ENCODE measurements at places on chromosomes 7 and 10.

DNA sequence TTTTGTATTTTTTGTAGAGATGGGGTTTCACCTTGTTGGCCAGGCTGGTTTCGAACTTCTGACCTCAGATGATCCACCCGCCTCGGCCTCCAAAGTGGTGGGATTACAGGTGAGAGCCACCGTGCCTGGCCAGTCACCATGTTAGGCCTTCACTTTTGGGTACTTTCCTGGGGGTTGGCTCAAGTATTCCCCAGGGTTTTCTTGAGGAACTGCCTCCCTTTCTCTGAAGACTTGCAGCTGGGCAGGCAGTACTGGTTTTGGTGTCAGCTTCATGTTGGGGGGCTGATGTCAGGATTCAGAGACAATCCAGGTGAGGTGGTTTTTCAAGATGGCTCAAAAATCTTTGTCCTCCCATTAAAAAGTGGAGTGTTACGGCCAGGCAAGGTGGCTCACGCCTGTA, 7.7 kb downstream of the ZNHIT1 start:
- no peak for DNase-seq

- DNase-seq: no peak
Measured at GRCh38 chr7:4343272-4344247, 338.5 kb upstream of the FOXK1 start.

GRCh38 chr7:116164552-116165306, 45.6 kb upstream of the TES start:
- DNase-seq: no peak

DNA sequence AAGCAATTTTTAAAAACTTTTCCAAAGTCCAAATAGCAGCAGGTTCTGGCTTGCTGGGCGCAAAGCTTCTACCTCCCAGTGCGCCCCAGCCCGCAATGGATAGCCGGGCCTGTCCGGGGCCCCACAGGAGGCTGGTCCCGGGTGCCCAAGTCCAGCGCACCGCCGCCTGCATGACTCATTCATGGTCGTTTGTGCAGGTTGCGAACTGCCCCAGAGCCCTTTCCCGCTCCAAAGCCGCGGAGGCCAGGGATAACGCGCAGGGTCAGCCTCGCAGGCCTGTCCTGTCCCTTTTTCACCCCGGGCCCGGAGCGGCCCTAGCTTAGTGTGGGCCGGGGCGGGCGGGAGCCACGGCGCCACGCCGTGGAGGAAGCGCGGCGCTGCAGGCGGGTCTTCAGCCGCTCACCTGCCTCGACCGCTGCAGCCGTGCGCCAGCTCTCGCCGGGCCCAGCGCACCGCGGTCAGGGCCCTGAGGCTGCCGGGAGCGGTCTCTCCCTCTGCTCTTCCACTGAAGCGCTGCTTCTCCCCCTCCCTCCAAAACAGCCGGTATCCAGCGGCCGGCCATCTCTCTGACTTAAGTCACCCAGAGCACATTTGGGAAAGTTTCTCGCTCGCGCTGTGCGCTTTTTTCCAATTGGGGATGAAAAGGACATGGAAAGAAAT, 1.7 kb upstream of the EGR2 start:
- peak; percentile 77 for DNase-seq

DNA sequence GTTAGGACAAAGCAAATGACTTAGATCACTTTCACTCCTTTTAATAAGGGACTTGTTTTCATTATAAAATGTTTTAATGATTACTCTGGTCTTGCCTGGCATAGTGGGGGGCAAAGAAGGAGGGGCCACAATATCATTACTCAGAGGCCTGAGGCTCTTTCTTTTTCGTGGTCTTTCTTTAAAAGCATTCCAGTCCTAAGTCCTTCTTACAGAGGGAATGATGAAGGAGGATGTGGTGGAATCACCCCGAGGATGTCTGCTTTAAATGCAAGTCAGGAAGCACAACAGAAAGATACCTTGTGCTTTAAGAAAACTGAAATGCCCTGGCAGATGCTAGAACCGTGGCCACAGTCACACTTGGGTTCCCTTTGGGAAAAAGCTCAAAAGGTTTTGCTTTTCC, 379.1 kb downstream of the INHBA start:
- DNase-seq: no peak

DNA sequence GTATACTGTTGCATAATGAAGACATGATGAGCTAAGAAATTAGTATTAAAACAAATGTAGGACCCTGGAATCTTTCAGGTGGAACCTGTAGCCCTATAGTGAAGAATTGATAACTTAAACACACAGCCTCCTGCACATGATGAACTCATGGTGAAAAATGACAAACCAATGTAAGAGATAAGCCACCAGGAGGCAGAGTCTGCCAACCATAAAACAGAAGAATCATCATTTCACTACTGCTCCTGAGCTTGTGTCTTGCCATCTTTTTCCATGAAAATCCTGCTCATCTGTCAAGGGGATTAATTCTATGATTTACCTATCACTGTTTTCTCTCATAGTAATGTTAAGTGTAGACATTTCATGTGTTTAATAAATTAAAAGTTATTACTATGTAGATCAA, 363.9 kb downstream of the MALRD1 start:
- peak; percentile 56 for DNase-seq

DNA sequence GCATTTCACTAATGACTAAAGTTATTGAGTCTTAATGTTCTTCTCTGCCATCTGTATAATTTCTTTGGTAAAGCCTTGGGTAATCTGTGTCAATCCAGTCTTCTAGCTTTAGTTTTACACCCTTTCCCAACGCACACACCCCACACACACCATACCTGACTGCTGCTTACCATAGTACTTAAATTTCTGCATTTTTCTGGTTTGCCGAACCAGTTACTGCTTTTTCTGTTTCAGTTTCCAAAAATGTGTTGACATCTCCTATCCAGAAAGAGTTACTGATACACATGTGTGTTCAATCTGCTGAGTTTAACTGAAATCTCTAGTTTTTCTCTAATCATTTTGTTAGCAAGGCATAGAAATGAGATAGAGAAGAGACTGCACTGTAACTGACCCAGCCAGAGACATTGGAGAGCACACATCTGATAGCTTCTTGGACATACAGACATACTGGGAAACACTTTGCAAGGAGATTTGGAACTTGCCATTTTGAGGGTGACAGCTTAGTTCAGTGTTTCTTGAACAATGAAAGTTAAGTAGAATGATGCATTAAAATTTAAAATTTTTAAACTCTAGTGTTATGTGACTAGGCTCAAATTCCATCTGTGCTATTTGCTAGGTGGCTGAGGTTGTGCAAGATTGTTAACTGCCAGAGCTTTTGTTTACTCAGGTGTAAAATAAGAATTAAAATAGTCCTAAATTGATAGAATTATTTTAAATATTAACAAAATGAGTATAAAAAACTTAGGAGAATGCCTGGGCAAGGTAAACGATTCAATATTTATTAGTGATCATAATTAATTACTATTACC, 807.6 kb downstream of the DNAJB9 start:
- DNase-seq: no peak

DNA sequence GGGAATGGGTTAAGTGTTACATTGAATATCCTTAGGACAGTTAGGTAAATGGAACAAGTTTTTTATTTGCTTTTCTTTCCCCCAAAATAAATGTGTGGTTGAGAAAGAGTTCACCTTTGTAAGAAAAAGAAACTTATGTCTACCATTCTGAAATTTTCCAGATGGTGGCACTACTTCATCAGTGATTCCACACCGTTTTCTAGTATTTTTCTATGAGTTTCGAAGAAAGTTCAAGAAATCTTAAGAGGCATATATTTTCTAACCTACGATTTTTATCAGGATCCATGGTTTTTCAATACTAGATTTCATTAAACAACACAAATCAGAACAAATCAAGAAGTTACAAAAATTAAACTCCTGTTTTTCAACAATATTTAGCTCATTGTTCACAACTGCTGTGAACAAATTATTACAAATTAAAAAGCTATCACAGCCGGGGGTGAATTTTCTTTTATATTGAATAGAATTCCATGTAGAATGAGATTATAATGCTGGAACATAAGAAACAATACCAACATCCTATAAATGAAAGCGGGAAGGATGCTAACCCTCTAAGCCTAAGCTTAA, 163.1 kb upstream of the NPVF start:
- no peak for DNase-seq

DNA sequence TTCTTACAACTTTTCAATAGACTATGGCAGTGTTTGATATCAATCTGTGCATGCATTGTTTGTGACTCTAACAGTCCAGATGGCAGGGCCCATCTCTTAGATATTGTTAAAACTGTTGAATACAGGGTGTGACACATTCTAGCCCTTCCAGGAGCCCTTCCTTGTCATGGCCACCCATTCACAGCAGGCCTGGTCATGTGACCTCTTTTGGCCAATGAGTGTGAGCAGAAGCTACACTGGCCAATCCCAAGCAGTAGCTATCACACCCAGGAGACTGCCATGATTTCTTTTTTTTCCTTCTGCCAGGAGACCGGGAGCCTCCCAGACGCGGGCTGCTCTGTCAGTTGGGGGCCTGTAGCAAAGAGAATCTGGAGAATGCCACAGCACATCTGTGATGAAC, 655.4 kb upstream of the MKI67 start:
- no peak for DNase-seq

- DNase-seq: no peak
Measured at GRCh38 chr7:11430841-11431240, 401.2 kb downstream of the THSD7A start.

- DNase-seq: no peak
Measured at GRCh38 chr7:99383791-99384370, 9.4 kb downstream of the ARPC1B start.

GRCh38 chr7:37445790-37446189, 2.9 kb downstream of the ELMO1 start:
- no peak for DNase-seq

DNA sequence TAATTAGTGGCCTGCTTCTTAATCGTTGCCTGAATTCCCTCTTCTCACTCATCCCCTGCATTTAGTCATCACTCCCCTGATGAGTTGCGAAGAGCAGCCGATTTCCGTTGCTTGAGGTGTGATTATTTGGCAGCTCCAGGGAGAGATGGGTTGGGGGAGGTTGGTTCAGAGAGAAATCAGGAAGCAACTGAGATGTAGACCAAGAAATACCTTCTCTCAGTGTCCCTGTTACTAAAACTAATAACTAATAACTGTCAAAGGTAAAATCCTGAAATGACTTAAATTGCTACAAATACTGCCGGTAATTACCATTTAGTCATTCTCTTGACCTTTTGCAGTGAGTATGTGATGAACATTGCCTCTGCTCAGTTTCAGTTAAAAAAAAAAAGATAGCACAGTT, 76.9 kb downstream of the ELMO1 start:
- no peak for DNase-seq

DNA sequence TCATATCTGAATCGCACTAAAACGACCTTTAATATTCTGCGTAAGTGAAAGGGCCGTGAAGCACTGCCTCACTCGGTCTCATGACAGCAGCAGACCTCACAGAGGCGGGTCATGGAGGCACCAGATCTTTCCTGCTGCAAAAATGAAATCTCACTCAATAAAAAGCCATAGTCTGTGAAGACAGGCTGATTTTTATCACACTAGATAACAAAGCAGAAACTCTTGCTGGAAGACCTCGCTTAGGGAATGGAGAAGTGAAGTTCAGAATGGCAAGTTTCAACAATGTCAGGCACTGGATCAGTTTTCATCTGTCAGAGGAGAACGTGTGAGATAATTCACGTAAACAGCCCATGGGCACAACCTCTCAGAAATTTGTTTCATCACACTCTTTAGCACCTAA, 8.0 kb downstream of the SEPHS1 start:
- DNase-seq: peak; percentile 75

- no peak for DNase-seq
Measured at GRCh38 chr7:44727158-44727936, 21.3 kb upstream of the ZMIZ2 start.

GRCh38 chr10:114697061-114697598, 39.1 kb upstream of the ABLIM1 start:
- DNase-seq: no peak

DNA sequence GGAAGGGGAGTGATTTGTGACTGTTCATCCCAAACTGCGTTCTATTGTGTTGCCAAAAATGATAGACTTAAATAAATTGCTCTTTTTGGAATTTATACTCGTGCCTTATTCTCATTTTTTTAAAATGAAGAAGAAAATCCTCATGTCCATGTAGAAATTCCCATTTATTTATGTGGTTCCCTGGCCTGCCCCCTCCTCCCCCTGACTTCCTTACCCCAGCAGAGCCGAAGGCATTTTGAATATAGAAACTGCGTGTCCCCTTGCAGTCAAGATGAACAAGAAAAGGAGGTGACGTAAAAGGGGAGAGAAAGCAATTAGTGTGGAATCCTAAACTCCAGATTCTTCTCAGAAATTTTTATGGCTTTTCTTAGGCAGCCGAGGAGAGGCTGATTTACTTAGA, 126.1 kb downstream of the FAM204A start:
- no peak for DNase-seq

- DNase-seq: no peak
Measured at GRCh38 chr7:16315280-16315679, 106.1 kb downstream of the CRPPA start.

DNA sequence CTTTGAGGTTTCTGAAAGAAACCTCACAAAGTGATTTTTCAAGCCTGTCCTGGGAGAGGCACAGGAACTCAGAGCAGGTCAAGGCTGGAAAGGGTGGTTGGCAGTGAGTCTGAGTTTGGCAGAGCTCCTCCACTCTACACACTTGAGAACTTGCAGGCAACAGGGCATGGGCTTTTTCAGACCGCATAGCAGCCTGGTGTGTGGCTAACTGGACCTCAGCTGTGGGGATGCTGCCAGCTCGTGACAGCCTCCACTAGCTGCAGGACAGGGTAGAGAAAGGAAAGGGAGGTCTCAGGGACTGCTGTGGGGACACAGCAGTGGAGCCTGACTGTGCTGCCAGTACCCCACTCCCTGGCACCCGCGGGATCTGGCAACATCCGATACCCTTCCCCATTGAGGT, 2.6 kb downstream of the CDHR1 start:
- no peak for DNase-seq

- peak; percentile 46 for DNase-seq
Measured at GRCh38 chr7:66326501-66327215, 121.5 kb downstream of the TPST1 start.

GRCh38 chr7:17302575-17303142, 4.2 kb downstream of the AHR start:
- DNase-seq: peak; percentile 58

All from lung (tissue), 17 donors.